Stimulated activated CD4-positive, alpha-beta T cell treated with anti-CD3 and anti-CD28 coated beads, Interleukin-4, amount 100 ng/mL, for 1 hour (primary cell): ENCODE measurements at places on chromosomes 3 and 15.
A peak's percentile ranks its signal among the peaks of the same experiment; 100 is the strongest.

DNA sequence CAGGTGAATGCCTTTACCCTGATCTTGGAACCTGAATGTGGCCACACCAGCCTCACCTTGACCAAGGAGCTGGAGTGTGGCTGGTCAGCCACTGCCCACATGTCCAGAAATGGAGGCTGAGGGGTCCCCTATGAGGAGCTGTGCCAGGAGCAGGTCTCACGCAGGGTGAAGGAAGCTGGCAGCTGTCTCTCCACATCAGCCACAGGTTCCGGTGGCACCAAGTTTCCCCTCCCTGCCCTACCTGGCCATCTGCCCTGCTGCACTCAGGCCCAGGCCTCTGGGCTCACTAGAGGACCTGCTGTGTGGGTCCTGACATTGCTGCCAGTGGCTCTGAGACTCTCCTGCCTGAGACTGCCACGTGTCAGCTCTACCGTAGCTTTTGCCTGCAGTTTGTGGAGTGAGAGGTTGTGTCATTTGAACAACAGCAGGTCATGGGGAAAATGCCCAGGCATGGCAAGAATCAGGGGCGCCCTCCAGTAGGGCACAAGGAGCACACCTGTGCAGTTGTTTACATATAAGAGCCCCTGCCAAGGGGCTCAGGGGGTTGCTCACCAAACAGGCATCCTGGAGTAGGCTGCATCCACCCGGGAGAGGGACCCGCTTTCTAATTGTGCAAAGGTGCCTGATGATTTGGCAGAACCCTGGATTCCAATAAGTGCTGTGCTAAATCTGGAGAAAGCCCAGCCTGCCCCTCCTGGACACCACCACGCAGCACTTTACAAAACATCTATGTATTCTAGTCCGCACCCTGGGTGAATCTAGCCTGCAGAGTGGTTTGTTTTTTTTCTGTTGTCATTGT, 258.5 kb upstream of the TLE3 start:
- DNase-seq: no peak

GRCh38 chr3:86221601-86222000, 769.3 kb downstream of the VGLL3 start:
- no peak for DNase-seq

DNA sequence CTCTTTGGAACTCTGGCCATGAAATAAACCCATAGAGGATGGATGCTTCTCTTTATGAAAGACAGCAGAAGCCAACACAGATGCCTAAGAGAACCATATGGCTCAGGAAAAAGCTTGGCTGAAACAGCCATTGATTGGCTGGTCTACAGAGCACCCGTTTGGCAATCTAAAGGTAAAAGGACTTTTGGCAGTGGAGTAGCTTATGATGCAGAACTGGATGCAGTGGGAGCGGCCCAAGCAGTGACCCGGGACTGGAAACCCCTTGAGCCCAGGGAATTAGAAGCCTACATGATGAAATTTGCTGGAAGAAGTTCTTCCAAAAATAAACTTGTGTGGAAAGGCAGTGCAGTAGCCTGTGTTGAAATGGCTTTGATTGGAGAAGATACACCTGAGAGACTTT, 360.2 kb downstream of the NR2F2 start:
- no peak for DNase-seq

DNA sequence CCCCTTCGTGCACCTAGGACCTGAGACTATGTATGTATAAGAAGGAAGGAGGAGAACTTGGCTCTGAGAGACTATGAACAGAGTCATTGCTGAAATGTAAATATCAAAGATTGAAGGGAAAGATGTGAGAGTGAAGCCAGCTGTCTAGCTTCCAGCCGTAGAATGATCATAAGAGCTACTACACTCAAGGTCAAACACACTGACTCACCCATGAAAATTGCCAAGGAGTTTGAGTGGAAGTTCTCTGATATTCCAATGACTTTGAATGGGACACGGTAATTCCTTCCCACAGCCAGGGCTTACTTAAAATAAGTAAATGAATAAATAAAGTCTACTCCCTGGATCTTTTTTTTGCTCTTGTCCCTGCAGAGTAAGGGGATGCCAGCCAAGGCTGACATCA, 398.9 kb upstream of the TPRG1 start:
- no peak for DNase-seq

GRCh38 chr3:146594843-146595482, 10.2 kb downstream of the PLSCR5 start:
- DNase-seq: no peak

DNA sequence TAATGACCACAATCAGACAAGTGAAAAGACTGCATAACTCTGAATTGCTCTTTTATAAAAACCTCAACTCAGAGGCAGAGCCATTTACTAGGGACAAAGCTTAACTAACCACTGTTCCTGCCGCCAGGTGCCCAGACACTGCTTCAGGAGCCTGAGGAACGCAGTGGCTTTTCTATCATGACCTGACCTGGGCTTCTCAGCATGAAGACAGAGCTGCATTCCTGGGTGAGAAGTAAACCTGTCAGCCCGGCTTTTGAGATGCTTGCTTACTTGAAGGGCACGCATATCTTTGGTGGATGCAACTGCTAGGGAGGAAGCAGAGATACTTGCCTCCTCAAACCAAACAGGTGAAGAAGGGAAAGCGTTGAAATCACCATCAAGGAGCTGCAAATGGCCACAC, 7.9 kb downstream of the LRRC31 start:
- no peak for DNase-seq

- DNase-seq: no peak
Measured at GRCh38 chr3:13405614-13406013, 14.5 kb downstream of the NUP210 start.

DNA sequence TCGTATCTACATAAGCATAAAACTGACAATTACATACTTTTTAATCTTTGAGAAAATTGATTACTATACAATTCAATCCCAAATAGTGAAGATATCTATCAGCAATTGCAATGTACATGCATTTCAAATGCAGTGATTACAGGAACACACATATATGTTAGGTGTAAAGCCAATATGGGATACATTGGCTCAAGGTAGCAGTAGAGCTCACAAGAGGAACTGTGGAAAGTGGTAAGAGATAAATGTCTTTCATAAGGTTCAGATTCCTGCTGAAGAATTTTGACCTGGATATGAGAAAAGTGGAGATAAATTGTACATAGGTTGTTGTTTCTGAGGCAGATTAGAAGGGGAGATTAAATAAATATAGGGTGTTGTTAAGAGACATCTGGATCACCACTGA, 1280.5 kb downstream of the OTOL1 start:
- no peak for DNase-seq

DNA sequence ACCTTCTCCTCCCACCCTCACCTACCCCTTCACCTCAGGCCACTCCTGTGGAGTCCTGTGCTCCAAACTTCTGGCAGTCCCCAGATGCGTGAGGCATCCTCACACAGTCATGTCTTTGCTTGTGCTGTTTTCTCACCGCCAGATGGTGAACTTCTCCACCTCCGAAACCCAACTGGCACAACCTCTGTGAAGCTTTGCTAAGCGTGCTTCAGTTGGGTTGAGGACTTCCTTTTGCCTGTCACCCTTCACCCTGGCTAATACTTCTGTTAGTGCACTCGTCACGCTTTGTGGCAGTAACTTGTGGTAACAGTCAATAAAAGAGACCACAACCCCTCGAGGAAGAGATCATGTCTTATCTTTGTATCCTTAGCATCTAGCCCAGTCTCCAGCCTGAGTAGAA, 42.0 kb upstream of the SKOR1 start:
- peak; percentile 21 for DNase-seq

GRCh38 chr3:56985878-56986277, 74.6 kb upstream of the SPATA12 start:
- DNase-seq: no peak

GRCh38 chr3:81484520-81484919, 276.9 kb downstream of the GBE1 start:
- no peak for DNase-seq

DNA sequence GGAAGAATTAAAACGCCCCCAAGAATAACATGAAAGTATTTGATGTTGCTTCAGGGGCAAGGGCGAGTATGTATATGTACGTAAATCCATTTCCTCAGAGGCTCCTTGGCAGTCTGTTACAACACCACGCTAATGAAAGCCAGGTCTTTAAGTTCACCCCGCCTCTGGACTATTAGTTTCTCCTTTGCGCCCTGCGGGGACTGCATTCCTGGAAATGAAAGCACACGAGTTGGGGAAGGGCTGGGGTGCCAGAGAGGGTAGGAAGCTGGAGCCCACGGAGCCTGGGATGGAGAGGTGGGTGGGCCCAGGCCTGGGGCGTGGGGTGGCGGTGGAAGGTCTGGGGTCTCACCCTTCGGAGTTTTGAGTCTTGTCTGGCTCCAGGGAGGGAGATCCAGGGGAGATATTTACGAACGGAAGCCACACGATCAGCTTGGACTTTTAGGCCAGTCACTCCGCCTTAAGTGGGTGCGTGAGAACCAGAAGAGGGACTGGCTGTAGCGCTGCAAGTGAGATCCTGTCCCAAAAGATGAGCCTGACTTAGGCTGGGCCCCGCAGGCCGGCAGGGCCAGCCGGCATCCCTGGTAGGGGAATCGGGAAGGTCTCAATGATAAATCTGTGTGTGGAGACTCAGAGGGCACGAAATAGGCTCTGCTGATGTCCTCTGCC, 1.6 kb upstream of the PLCL2 start:
- DNase-seq: no peak

- no peak for DNase-seq
Measured at GRCh38 chr3:57956119-57956832, 51.9 kb upstream of the FLNB start.

- DNase-seq: no peak
Measured at GRCh38 chr3:106206613-106207012, 337.8 kb upstream of the CBLB start.

DNA sequence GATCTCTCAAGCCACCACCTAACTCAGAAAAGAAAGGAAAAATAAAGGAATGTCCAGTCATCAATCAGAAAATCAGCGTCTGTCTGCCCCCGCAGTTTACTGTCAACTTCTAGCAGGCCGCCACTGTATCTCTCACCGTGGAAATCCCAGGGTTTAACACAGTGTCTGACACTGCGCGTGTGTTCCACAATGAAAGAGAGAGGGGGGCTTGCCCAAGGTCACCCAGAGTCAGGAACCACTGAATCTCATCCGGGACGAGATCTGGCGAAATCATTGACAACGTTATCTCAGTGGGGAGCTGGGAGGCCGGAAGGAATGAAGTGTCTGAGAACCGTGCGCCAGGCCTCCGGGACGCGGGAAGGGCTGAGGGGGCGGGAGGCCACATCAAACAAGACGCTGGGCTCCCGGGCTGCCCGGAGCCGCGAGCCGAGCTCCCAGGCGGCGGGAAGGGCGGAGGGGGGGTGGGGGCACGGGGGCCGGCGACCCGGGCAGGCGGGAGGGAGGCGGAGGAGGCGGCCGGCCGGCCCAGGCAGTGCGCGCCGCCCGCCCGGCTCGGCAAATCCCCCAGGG, 2.2 kb upstream of the HES1 start:
- peak; percentile 33 for DNase-seq

GRCh38 chr3:58531956-58532355, 5.0 kb downstream of the ACOX2 start:
- DNase-seq: no peak

DNA sequence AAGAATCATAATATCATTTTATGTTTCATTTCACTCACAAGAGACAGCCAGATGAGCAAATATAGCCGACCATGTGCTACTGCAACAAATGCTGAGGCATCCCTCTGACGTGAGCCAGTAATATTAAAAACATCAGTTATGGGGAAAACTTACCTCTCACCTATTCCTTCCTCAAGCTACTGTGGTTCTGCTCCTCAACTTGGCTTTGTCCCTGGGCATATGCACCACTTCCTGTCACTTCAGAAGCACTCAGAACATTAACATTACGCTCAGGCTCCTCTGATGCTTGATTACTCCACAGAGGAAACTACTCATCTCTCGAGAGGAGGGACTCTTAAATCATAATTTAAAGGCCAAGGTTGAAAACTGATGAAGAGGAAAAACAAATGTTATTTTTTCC, 457.0 kb upstream of the ALCAM start:
- no peak for DNase-seq

GRCh38 chr15:63238171-63238570, 39.2 kb upstream of the APH1B start:
- no peak for DNase-seq

- no peak for DNase-seq
Measured at GRCh38 chr3:197353867-197354567, 55.6 kb upstream of the DLG1 start.

GRCh38 chr3:120021523-120021922, 72.7 kb downstream of the GSK3B start:
- no peak for DNase-seq

- no peak for DNase-seq
Measured at GRCh38 chr15:62417439-62417838, 252.4 kb upstream of the C2CD4B start.

DNA sequence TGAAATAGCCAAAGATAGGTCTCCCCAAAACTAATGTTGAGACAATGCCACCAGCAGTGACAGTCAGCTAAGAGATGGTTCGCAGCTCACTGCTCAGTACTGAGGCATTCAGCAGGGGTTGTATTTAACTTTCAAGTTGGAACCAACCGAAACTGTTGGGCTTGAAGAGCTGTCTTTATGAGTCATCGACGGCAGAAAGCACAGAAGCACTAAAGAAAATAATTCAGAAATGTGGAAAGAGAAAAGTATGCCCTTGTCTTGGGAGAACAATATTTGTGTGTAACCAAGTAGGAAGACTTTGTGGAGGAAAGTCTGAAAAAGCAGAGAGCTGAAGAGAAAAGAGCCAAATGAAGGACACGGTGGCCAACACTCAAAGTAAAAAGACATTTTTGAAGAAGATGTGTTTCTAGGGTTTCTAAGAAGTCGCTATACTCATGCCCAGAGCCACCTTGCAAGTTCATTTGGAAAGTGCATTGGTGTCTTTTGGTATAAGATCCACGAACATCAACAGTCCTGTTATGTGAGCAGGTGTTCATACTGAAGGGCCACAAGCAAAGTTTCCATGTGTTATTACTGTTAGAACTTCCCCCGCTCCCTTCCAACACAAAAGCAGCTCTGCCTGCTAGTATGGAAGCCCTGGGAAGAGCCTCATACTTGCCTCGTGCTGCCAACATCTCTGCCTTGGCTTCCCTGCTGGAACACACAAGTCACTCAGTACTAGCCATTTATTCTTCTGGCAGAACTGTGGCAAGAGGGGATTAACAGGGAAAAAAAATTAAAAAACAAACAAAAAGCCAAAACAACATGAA, 4.1 kb upstream of the RARB start:
- DNase-seq: no peak

DNA sequence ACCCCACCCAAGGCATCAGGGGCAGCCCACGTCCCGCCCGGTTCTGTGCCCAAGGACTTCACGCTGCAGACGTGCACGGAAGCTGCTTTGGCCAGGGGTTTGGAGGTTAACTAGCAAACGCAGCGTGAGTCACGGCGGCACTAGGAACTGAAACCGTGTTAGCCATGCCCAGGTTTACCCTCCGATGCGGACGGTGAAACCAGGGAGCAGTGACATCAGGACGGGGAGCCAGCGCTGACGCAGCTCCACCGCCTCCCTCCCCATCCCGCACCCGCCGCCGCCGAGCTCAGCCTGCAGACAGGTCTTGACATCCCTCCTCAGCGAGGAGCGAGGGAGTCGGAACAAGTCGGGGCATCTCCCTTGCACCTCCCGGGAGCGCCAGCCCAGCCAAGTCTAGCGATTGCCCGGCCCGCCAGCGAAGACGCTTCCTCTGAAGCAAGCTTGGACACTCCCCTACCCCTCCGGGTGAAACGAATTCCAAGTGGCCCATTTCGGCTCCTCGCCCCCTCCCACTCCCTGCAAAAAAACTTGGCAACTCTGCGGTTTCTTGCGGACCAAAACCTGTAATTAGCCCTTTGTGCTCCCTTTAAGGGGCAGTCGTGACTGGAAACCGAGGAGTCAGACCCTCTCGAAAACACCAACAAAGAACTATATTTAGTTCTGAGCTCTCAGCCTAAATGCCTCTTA, 1.4 kb upstream of the RAP2B start:
- DNase-seq: peak; percentile 67

GRCh38 chr3:49902511-49903345, 945 bp downstream of the MST1R start:
- no peak for DNase-seq
